Thymus (tissue), 14 donors: ENCODE measurements at places on chromosomes 6 and 20. TPM values are rescaled to one million over a fixed set of nuclear protein-coding genes. Genes with fewer than 3 reads are reported as not detected.

PDYN gene
- 1.3 TPM for polyA plus RNA-seq

ZC3H12D gene
- polyA plus RNA-seq: 5.8 TPM

PPIL1 gene
- polyA plus RNA-seq: 22.5 TPM

FNDC11 gene
- polyA plus RNA-seq: 1.2 TPM

CDH22 gene
- 0.11 TPM for polyA plus RNA-seq

SIRPA gene
- 11.9 TPM for polyA plus RNA-seq

MAFB gene
- polyA plus RNA-seq: 26.1 TPM

PACSIN1 gene
- 1.2 TPM for polyA plus RNA-seq

DEFB124 gene
- polyA plus RNA-seq: 0.23 TPM

TMEM170B gene
- polyA plus RNA-seq: 1.7 TPM

CALHM5 gene
- 0.62 TPM for polyA plus RNA-seq

MACROD2 gene
- 4.2 TPM for polyA plus RNA-seq

CCNC gene
- polyA plus RNA-seq: 61.2 TPM

UBR2 gene
- 16.2 TPM for polyA plus RNA-seq

GPX5 gene
- 0.05 TPM for polyA plus RNA-seq

TCP11 gene
- polyA plus RNA-seq: 0.30 TPM

CRISP2 gene
- polyA plus RNA-seq: 0.14 TPM

GINM1 gene
- 45.0 TPM for polyA plus RNA-seq

MDFI gene
- polyA plus RNA-seq: 7.8 TPM

RPS6KA2 gene
- 12.3 TPM for polyA plus RNA-seq

COL12A1 gene
- 6.8 TPM for polyA plus RNA-seq

C2 gene
- polyA plus RNA-seq: 10.3 TPM

TREML1 gene
- 3.1 TPM for polyA plus RNA-seq

OXT gene
- polyA plus RNA-seq: 3.6 TPM

ZBTB46 gene
- polyA plus RNA-seq: 3.7 TPM

SNTA1 gene
- polyA plus RNA-seq: 7.7 TPM

CTAGE9 gene
- polyA plus RNA-seq: 0.02 TPM

TNNC2 gene
- 12.6 TPM for polyA plus RNA-seq

KCNS1 gene
- polyA plus RNA-seq: 0.34 TPM

TBPL1 gene
- 41.9 TPM for polyA plus RNA-seq

MYBL2 gene
- 2.4 TPM for polyA plus RNA-seq

IL17F gene
- polyA plus RNA-seq: 0.96 TPM

DST gene
- polyA plus RNA-seq: 311 TPM

EMILIN3 gene
- 0.37 TPM for polyA plus RNA-seq
